ENCODE measurements at places on chromosomes 13 and 19.

GRCh38 chr13:30702006-30702405, 33.3 kb upstream of the ALOX5AP start:
- no peak for DNase-seq

GRCh38 chr19:2246801-2247361, 2.2 kb upstream of the AMH start:
- DNase-seq, result no peak

- DNase-seq, result no peak
Measured at GRCh38 chr19:10107254-10107653, 1.1 kb downstream of the PPAN start.

DNA sequence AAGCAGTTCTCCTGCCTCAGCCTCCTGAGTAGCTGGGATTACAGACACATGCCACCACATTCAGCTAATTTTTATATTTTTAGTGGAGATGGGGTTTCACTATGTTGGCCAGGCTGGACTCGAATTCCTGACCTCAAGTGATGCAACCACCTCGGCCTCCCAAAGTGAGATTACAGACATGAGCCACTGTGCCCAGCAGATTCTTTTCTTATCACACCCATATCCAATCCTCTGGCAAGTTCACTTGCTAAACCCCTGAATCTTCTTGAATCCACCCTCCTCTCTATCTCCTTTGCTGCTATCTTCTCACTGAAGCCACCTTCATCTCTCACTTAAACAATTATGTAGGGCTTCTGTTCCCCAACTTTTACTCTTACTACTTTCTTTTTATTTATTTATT, 17.5 kb downstream of the TMEM143 start:
- DNase-seq, result no peak

- no peak for DNase-seq
Measured at GRCh38 chr19:35347930-35348298, 212 bp downstream of the FFAR1 start.

DNA sequence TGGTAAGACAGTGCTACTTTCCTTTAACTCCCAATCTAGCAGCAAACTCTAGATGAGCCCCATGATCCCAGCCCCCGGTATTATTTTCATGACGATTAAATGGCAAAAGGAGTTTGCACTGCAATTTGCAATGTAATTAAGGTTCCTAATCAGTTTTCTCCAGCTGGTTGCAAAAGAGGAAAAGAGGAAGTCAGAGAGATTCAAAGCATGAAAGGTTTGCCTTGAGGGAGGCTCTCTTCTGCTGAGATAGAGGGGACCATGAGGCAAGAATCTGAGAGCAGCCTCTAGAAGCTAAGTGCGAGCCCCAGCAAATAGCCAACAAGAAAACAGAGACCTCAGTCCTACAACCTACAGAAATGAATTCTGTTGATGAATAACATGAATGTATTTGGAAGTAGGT, 527.1 kb downstream of the UQCRFS1 start:
- no peak for DNase-seq

- DNase-seq, result no peak
Measured at GRCh38 chr13:31350560-31350959, 150.8 kb downstream of the B3GLCT start.

GRCh38 chr13:94596575-94596971, 621 bp upstream of the TGDS start:
- no peak for DNase-seq

DNA sequence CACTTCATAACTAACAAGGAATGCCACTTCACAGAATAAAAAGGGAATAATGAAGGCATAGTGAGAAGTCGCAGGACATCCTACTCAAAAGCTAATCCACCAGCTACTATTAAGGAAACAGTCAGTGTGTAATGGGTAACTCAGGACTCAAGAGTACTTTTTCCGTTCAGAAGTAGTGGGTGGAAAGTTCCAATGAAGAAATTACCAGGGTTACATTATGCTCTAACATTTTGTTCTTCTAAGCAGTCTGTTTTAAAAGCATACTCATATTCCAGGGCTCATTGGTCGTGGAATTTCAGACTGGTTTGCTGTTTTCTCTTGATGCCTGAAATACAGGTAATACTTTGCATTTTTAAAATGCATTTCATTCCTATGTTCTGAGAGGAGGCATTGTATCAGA, 222.4 kb upstream of the IRS2 start:
- DNase-seq, result no peak

DNA sequence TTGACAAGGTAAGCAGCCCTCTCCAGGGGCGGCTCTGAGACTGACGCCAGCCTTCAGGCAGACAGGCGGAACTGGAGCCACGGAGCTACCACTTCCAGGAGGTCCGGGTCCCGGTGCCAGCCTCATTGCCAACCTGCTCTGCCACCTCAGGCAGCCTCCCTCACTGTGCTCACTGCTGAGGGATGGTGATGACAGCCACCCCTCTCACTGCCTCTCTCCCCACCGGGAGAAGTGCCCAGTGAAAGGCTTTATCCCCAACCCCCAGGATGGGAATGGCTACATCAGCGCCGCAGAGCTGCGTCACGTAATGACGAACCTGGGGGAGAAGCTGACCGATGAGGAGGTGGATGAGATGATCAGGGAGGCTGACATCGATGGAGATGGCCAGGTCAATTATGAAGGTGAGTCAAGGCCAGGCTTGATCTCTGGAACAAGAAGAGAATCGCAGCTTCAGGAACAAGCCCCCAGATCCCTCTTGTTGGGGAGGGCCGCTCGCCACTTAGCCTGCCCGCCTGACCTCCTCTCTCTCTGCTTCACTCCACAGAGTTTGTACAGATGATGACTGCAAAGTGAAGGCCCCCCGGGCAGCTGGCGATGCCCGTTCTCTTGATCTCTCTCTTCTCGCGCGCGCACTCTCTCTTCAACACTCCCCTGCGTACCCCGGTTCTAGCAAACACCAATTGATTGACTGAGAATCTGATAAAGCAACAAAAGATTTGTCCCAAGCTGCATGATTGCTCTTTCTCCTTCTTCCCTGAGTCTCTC, 7.6 kb downstream of the CALM3 start:
- no peak for DNase-seq

DNA sequence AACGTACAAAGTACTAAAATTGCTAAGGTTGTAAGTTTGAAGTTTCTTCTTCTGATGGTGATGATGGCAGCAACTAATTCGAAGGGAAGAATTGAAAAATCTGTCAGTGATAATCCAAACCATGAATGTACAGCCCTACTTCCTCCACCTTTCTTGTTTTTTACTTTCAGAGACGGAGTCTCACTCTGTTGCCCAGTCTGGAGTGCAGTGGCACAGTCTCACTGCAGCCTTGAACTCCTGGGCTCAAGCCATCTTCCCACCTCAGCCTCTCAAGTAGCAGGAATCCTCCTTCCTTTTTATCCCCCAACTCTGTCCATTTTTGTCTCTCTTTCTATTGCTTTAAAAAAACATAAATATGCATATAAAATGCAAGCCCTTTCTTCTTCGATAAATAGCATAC, 112.3 kb upstream of the SOX21 start:
- no peak for DNase-seq

DNA sequence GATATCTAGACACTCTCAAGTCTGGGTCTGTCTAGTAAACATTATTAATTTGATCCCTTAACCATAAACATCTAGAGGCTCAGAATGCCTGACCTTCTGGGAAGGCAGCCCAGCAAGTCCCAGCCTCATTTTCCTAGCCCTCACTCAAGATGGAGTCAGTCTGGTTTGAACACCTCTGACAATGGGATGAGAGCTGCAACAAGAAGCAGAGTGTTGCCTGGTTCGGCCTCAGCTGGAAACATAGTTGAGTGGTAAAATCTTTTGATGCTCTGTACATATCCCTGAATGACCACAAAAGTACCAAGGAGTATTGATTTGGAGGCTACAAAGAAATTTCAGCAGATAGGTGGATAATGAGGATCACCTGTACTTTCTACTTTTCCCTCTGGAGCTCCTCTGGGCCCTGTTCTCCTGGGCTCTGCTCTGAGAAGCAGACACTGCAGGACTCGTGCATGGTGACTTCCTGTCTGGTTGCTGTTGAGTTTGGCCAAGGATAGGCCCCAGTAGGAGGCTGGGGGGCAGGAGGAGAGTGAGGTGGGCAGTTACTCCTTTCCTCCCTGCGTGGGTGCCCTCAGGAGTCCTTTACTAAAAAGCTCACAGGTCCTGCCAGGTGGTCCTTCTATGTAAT, 68.4 kb upstream of the SLC15A1 start:
- DNase-seq, result no peak

- DNase-seq, result no peak
Measured at GRCh38 chr13:107545946-107546502, 669.3 kb downstream of the LIG4 start.
